ENCODE measurements at places on chromosomes 11 and 22.

- peak; percentile 22 for DNase-seq
Observed at GRCh38 chr22:38316364-38317121, 690 bp downstream of the CSNK1E start.

DNA sequence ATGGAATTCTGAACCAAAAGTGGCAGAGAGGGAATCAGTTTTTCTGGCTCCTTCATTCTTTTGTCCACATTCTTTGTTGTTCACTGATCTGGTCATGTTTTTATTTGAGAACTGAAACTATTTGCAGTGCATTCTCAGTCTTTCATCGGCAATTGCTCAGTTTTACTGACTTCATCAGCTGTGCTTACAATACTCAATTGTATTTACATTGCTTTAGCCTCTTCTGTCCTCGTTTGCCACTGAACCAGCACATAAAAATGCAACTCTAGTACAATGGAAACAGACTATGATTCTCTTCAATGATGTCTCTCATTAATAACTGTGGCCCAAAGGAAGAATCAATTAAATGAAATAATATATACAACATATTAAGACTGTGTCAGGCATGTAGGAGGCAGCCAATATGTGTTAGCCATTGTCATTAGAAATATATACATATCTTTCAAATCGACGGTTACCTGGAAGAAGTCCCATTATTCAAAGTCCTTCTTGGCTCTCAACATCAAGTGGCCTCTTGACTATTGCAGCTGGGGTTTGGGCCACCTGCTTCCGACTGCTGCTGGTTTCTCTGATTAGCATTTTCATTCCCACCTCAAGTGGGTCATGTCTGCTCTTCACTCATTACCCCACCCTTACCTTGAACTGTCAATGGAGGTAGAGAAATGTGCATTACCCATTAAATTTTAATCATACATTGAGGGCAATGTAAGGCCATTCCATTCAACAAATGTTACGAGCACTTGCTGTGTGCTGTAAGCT lies 600.1 kb downstream of the INSC start:
- no peak for DNase-seq

DNA sequence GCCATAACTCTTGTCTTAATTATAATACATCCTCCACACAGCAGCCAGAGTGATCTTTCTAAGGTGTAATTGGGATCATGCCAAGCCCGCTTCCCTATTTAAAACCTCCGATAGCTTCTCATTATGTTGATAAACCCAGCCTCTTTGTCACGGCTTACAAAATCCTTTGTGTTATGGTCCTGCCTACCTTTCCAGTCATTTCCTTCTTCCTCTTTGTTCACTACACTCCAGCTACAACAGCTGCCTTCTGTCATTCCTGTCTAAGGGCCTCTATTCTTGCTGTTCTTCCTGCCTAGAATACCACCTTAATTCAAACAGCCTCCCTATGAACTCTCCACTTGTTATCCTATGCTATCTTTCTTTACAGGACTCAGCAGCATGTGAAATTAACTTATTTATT lies 70.6 kb upstream of the CAPRIN1 start:
- DNase-seq = no peak

GRCh38 chr22:40478338-40479125 lies 108.1 kb downstream of the SGSM3 start:
- peak; percentile 15 for DNase-seq

- DNase-seq = no peak
Observed at GRCh38 chr11:115384236-115384635, 120.0 kb downstream of the CADM1 start.

DNA sequence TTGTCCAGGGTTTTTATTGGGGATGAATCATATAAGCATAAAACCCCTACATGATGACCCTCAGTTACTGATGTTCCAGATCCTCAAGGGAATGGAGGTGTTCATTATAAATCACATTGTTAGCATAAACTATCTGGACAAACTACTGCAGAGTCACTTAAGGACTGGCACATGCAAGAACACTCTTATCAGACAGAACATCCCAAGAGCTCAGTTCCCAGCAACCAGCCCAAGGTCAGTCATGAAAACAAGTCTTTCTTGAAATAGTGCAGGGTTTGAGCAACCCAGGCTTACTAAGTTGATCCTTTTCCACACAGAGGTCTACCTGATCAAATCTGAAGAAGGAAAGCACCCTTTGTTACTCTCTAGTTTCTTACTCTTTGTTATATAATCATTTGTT lies 13.5 kb upstream of the PTS start:
- DNase-seq = no peak

GRCh38 chr22:23591201-23591791 lies 11.2 kb upstream of the IGLL1 start:
- peak; percentile 53 for DNase-seq

DNA sequence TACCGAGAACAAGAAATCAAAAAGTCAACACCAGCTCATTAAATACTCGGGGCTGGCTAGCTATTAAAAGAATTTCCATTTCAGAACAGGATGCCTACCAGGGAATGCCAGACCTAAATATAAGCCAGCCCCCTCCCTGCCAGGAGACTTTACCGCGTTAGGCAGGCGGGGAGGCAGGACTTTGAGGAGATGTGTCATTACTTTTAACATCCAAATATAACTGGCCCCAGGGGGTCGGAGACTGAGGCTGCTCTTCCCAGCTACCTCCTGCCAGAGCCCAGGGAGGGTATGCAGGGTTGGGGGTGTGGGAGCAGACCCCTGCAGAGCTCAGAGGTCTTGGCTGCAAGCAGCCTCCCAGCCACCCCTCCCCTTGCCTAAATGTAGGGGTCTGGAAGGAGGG lies 183.5 kb downstream of the DSCAML1 start:
- no peak for DNase-seq

DNA sequence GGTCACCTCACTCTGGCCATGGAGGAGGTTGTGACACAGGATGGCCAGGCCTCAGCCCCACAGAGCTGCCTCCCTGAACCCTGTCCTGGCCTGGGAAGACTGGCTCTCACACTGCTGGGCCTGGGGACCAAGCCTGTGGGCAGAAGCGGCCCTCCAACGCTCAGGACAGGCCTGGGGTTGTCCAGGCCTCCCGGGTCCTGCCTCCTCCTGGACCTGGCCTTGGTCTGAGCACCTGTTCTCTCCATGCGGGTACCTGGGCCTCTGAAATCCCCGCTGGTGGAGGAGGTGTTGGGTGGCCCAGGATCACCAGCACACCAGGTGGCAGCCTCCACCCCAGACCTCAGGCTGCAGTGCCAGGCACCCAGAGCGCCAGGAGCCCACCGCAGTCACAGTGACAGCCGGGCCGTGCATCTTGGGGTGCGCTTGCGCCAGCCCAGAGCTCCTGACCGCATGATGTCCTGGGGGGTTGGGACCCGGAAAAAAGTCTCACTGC lies 16.1 kb upstream of the PIM3 start:
- no peak for DNase-seq

- DNase-seq = no peak
Observed at GRCh38 chr11:120747850-120748814, 236.6 kb downstream of the GRIK4 start.

GRCh38 chr11:128055576-128056217 lies 531.7 kb downstream of the ETS1 start:
- DNase-seq = no peak

- peak; percentile 33 for DNase-seq
Observed at GRCh38 chr11:110358336-110358735, 61.9 kb upstream of the RDX start.

- no peak for DNase-seq
Observed at GRCh38 chr22:23302171-23303002, 122.1 kb downstream of the BCR start.

DNA sequence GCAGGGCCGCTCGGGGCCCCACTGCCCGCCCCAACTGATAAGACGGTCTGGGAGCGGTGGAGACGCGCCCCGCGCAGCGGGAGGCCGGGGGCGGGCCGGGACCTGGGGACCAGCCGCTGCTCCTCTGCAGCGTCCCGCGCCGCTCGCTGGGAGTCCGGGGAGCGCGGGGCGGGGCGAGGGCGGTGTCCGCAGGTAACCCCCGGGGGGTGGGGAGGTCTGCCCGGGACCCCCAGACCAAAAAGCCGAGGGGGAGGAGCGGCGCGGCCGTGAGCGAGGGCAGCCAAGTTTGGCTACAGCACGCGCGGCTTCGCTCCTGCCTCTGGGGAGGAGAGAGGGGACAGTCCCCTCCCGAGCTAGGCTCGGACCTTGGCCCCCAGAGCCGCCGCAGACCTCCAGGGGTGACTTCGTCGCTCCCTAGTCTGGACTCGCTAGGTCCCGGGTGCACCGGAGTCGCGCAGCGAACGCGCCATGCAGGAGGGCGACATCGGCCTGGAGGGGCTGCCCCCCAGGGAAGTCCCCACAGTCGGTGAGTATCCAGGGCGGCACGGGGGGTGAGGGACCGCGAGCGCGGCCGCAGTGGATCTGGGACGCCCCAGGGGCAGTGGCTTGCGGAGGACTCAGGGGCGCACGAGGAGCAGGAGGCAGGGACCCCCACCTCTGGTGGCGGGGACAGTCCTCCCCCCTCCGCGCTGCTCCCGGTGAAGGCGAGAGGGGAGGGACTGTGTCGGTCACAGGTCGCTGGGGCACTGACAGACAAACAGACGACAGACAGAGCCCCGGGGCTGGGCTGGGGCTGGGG lies 92.3 kb upstream of the ANO1 start:
- no peak for DNase-seq

DNA sequence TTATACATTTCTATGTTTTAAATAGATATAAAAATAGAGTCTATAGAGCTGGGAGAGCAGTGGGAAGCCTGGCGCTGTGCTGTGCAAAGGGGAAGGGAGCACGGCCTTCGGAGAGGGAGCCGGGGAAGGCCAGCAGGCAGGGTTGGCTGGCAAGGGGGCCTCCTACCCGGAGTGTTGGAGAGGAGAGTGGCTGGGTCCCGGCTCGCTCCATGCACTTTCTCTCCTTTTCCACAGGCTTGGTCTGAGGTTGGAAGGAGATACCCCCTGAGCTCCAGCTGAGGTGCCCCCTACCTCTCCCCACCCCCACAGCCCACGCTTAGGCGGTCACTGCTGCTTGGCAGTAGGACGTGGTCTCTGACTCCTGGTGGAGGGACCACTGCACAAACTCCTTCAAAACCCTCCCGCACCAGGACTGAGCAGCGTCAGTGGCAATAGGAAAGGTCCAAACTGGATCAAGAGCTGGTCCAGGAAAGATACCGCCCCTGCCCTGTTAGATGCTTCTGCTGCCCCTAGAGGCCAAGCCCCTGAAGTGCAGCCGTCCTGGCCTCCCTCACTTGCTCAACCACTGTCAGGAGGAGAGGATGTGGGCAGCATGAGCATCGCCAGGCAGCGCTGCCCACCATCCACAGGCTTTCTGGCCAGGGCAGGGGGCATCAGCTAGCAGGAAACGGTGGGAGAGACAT lies 52.9 kb downstream of the SYT13 start:
- peak; percentile 26 for DNase-seq

- DNase-seq = no peak
Observed at GRCh38 chr22:27491888-27492287, 309.7 kb downstream of the MN1 start.

DNA sequence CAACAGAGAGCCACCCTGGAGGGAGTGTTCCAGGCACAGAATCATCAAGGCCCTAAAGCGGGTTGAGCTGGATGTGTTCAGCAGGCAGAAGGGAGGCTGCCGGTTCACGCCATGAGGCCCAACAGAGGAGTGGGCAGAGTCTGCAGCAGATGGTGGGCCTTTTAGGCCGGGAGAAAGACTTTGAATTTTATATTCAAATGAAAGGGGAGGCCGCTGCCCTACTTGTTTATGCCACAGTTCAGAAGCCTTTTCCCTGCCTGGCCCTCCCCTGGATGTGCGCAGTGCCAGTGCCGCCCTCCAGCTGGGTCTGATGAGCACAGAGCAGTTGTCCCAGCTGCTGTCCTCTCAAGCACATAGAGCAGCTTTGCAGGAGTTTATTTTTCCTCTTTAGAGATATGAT lies 46.9 kb upstream of the TTC12 start:
- no peak for DNase-seq

DNA sequence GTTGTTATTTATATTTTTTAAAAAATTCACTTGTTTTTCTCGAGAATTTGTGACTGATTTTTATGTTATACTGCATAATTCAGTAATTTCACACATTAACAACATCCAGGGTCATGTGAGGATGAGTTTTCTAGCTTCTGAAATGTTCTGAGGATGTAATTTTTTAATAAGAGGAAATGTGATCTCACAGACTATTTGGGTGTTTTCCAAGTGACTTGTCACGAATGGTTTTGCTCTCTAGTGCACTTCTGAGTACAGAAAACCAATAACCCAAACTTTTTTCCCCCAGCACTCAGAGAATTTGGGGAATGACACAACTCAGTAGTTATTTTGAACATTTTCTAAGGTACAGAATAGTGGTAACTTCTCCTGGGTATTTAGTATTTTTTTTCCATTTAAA lies 821.1 kb upstream of the ARHGAP42 start:
- no peak for DNase-seq

- DNase-seq = no peak
Observed at GRCh38 chr22:43018615-43019014, 3.7 kb upstream of the PACSIN2 start.

DNA sequence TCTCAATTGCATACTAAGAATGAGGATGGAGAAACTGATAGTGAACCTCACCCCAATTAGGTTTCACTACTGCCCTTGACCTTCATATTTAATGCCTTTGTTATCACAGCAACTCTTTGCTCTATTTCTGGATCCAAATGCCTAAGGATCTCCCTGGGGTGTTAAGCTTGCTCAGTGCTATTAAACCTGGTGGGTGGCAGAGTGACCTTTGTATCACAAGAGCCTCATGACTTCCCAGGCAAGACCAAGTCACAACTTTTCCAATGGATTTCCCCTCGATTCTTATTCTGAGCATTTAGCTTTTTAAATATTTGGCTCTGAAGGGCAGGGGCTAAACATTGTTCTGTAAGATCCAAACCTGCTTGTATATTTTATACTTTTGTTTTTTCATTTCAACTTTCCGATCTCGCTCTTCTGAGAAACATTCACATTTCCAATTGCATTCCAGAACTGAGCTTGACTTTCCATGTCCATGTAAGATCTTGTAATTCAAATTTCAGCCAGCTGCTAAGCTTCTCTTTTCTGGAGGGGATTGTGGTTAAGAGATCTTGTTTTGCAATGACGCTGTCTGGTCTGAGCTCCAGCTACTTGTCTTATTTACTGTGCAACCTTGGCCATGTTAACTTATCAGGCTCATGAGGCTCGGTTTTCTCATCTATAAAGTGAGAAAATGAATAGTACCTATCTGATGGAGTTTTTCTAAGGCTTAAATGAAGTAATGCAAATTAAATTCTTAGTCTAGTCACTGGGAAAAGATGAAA lies 6.4 kb upstream of the EHF start:
- DNase-seq = peak; percentile 74

- no peak for DNase-seq
Observed at GRCh38 chr11:86152901-86153300, 84.0 kb upstream of the PICALM start.

Measured in inflammatory macrophage treated with lipopolysaccharide for 1 hour (primary cell).